Activated CD4-positive, alpha-beta memory T cell treated with anti-CD3 and anti-CD28 coated beads, Interleukin-2, amount 10 ng/mL, durations not matched to agents 7 days and 5 days (primary cell): ENCODE measurements at places on chromosomes 6 and 20. TPM values are rescaled to one million over a fixed set of nuclear protein-coding genes. Genes with fewer than 3 reads are reported as not detected.

GRCh38 chr20:53922901-53923314 lies 147.5 kb downstream of the BCAS1 start:
- no peak overlapping the region for H3K27ac ChIP-seq
- H3K27me3 ChIP-seq, result peaks cover 5% of the 10 kb centered on the region
- no peak for DNase-seq
- H3K4me3 ChIP-seq, result no peak overlapping the region
- peaks cover 22% of the 10 kb centered on the region for H3K4me1 ChIP-seq

GRCh38 chr6:70838907-70839285 lies 118.0 kb downstream of the B3GAT2 start:
- H3K36me3 ChIP-seq, result peaks cover 10% of the 10 kb centered on the region
- H3K4me3 ChIP-seq, result no peak overlapping the region
- no peaks in the 10 kb centered on the region for H3K4me1 ChIP-seq

GRCh38 chr6:96469312-96469711 lies 52.3 kb upstream of the UFL1 start:
- no peak overlapping the region for H3K4me3 ChIP-seq
- H3K4me1 ChIP-seq, result peaks cover 37% of the 10 kb centered on the region
- H3K27me3 ChIP-seq, result peaks cover 13% of the 10 kb centered on the region
- no peak for DNase-seq

DNA sequence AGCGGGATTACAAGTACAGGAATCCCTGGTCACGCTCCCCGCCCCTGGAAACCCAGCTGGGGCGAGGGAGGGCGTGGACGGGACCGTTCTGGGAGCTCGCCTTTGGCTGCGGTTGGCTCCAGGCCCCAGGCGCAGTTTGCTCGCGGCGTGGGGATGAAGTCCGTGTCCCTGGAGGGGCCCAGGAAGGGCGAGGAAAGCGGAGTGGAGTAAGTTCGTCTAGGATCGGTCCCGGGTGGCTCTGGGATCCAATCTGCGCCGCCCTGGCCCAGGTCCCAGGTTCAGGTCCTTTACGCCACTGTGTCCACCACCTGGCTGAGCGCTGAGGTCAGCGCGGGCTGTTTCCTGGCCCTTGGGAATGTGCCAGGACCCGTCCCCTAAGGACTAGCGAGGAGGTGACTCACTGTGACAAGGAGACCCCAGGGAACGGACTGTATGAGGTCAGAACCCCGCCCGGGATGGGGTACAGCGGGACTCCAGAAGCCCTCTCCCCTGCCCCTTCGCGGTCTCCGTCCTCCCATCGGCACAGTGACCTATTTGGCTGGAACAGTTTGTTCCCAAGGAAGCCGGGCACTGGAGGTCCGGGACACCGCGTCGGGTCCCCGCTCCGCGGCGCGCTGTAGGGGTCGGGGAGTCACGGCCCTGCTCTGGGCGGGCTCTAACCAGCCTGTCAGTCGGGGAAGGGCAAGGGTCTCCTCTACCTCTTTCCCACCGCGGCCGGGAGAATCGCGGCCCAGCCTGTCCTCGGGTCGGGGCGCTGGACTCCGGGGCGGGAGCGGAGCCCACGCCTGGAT lies 724 bp downstream of the CDKN1A start:
- peak; percentile 42 for DNase-seq
- H3K36me3 ChIP-seq, result peaks cover 42% of the 10 kb centered on the region
- peak overlapping the region; percentile 95 for H3K4me3 ChIP-seq
- H3K4me1 ChIP-seq, result peaks cover 61% of the 10 kb centered on the region
- H3K27ac ChIP-seq, result peak overlapping the region; percentile 97

DNA sequence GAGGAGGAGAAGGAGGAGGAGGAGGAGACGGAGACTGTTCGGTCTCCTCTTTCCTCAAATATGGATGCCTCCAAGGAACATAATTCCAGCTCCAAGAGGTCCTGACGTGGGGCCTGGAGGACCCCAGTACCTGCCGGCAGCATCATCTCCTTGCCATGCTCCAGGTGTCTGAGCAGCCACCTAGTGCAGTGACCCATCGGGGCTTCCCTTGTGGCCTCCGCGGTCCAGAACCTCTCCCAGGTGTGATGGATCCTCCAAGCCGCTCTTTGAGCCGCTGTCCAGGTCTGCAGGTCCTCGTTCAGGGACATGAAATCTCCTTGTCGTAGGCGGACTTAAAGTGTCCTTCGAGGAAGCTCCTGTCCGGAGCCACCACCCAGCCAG lies 35.8 kb upstream of the HLA-C start:
- H3K4me1 ChIP-seq, result peaks cover 2% of the 10 kb centered on the region
- H3K4me3 ChIP-seq, result no peak overlapping the region
- no peak overlapping the region for H3K27ac ChIP-seq
- DNase-seq, result no peak

The RIOK1 gene
- 27.0 TPM for total RNA-seq

The PDE7B gene
- 0.68 TPM for total RNA-seq

DNA sequence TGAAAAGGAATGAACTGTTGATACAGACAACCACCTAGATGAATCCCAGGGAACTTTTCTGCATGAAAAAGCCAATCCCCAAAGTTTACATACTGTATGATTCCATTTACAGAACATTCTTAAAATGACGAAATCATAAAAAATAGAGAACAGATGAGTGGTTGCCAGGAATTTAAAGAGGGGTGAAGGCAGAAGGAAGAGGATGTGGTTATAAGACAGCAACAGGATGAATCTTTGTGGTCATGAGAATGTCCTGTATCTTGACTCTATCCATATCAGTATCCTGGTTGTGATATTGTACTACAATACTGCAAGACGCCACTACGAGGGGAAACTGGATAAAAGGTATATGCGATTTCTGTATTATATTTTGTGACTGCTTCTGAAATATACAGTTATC lies 70.1 kb upstream of the EMILIN3 start:
- peaks cover 58% of the 10 kb centered on the region for H3K36me3 ChIP-seq
- no peaks in the 10 kb centered on the region for H3K27me3 ChIP-seq
- H3K27ac ChIP-seq, result peak overlapping the region; percentile 28
- H3K4me3 ChIP-seq, result no peak overlapping the region

The COL9A3 gene
- not detected for total RNA-seq

- no peak for DNase-seq
- no peaks in the 10 kb centered on the region for H3K36me3 ChIP-seq
These were observed 70.4 kb upstream of the XRN2 start for GRCh38 chr20:21232546-21233280.

The COL9A1 gene
- total RNA-seq, result not detected

The EYA4 gene
- not detected for total RNA-seq

DNA sequence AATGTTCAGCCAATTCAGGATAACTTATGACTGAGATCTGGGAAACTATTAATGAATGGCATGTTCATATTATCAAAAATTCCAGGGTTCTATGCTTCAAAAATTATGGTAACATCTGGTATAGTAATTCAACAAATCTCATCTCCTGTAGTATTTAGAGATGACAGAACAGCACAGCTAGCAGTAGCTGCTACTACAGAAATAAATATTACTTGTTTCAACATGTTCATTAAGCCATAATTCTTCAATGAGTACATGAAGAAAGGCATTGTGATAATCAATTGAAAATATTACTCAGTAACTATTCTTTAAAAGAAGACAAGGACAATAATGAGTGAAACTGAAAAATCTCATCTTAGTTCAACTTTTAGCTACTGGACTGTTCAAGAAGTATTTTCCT lies 66.8 kb downstream of the ATG5 start:
- H3K27ac ChIP-seq, result no peak overlapping the region
- H3K4me1 ChIP-seq, result peaks cover 2% of the 10 kb centered on the region
- H3K27me3 ChIP-seq, result no peaks in the 10 kb centered on the region
- no peak overlapping the region for H3K4me3 ChIP-seq
- peaks cover 39% of the 10 kb centered on the region for H3K36me3 ChIP-seq
- DNase-seq, result no peak

- H3K27ac ChIP-seq, result no peak overlapping the region
- peaks cover 47% of the 10 kb centered on the region for H3K27me3 ChIP-seq
- H3K4me1 ChIP-seq, result no peaks in the 10 kb centered on the region
- H3K4me3 ChIP-seq, result no peak overlapping the region
- no peak for DNase-seq
These were observed 86.1 kb upstream of the SIRPA start for GRCh38 chr20:1809131-1809572.

The MUC21 gene
- not detected for total RNA-seq

The GMPR gene
- 3.4 TPM for total RNA-seq

The MAS1 gene
- not detected for total RNA-seq

DNA sequence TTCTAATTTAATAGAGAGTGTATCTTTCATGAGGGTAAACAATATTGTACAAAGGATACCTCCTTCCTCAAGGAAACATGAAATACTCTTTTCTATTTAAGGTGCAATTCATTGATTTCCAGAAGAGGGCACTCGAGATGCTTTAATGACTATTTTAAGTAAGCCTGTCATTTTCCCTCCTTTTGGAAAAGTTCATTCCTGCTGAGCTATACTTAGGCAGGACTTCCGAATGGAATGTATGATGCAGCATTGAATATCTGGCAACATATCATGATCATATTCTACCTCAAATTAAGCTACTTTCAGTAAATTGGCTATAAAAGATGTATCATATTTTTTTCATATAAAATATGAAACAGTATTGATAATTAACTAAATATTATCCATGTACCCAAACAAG lies 5.0 kb downstream of the DST start:
- no peak overlapping the region for H3K4me3 ChIP-seq
- peaks cover 4% of the 10 kb centered on the region for H3K27me3 ChIP-seq
- no peaks in the 10 kb centered on the region for H3K4me1 ChIP-seq

GRCh38 chr6:87396595-87397392 lies 11.0 kb upstream of the CFAP206 start:
- no peak for DNase-seq
- no peak overlapping the region for H3K27ac ChIP-seq
- H3K36me3 ChIP-seq, result no peaks in the 10 kb centered on the region
- no peak overlapping the region for H3K4me3 ChIP-seq
- H3K27me3 ChIP-seq, result no peaks in the 10 kb centered on the region

The SMLR1 gene
- total RNA-seq, result not detected

The ARFGEF3 gene
- total RNA-seq, result 0.50 TPM

- H3K4me1 ChIP-seq, result no peaks in the 10 kb centered on the region
- no peaks in the 10 kb centered on the region for H3K36me3 ChIP-seq
- H3K4me3 ChIP-seq, result no peak overlapping the region
- DNase-seq, result no peak
These were observed 167.3 kb upstream of the GMDS start for GRCh38 chr6:2412731-2413130.
